ENCODE measurements at places on chromosomes 16 and 17.

DNA sequence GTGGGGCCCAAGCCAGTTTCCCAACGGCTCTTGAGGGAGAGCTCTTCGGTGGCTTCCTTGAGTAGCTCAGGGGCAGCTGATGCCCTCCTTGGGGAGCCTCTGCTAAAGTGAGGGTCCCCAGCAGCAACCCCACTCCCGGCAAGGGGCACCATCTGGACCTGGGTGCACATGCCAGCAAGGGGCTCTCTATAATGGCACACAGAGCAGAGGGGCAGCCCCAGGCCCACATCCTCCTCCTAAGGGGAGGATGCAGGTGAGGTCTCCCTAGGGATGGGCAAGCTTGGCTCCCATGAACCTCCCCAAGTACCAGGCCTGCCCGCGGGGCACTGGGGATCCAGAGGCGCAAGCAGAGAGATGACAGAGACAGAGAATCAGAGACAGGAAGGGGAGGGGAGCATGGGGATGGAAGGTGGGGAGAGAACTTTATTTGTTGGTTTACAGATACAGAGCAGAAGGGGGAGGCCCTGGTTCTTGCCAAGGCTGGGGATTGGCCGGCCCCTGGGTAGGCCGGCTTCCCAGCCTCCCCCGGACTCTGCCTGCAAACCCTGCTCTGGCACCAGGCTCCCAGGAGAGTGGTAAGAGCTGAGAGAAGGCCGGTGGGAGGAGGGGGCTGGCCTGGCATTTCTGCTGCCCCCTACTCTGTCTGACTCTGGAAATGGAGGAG is 61.4 kb downstream of the SRCIN1 start:
- no peak overlapping the region for H3K27ac ChIP-seq
- H3K27me3 ChIP-seq, result peaks cover 2% of the 10 kb centered on the region
- DNase-seq, result no peak
- no peak overlapping the region for H3K4me3 ChIP-seq
- H3K4me1 ChIP-seq, result peaks cover 9% of the 10 kb centered on the region

- no peaks in the 10 kb centered on the region for H3K4me1 ChIP-seq
- DNase-seq, result no peak
- H3K4me3 ChIP-seq, result no peak overlapping the region
These were observed 34.2 kb downstream of the CDH13 start for GRCh38 chr16:82660966-82661365.

- DNase-seq, result peak; percentile 75
- H3K36me3 ChIP-seq, result peaks cover 86% of the 10 kb centered on the region
- no peak overlapping the region for H3K4me3 ChIP-seq
These were observed 80.1 kb downstream of the ABCC6 start for GRCh38 chr16:16143038-16143763.

GRCh38 chr17:59845595-59846393 is 46.9 kb downstream of the TUBD1 start:
- no peaks in the 10 kb centered on the region for H3K27me3 ChIP-seq
- H3K36me3 ChIP-seq, result peaks cover 5% of the 10 kb centered on the region
- no peak overlapping the region for H3K4me3 ChIP-seq
- DNase-seq, result peak; percentile 87

- H3K36me3 ChIP-seq, result no peaks in the 10 kb centered on the region
- peaks cover 12% of the 10 kb centered on the region for H3K4me1 ChIP-seq
- no peak overlapping the region for H3K27ac ChIP-seq
- H3K4me3 ChIP-seq, result no peak overlapping the region
- H3K27me3 ChIP-seq, result no peaks in the 10 kb centered on the region
- peak; percentile 32 for DNase-seq
These were observed 9.9 kb downstream of the PCTP start for GRCh38 chr17:55760643-55761355.

GRCh38 chr16:8822403-8822802 is 24.8 kb downstream of the PMM2 start:
- H3K27ac ChIP-seq, result no peak overlapping the region
- no peak for DNase-seq
- H3K36me3 ChIP-seq, result peaks cover 22% of the 10 kb centered on the region
- H3K4me1 ChIP-seq, result no peaks in the 10 kb centered on the region
- no peak overlapping the region for H3K4me3 ChIP-seq

DNA sequence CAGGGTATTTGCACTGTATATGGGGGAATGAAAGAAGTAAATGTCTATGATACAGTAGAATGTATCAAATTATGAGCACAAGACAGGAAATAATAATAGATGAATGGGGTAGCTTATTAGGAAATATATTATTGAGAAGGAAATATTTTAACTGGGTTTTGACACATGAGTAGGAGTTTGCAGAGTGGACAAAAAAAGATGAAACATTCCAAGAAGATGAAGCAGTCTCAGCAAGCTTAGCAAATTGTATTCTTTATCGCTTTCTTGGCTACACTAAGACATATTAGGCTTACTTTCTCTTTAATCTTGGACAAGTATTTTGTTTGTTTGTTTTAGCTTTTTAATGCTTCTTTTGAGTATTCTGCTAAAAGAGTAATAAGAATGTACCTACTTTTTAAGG is 1.3 kb upstream of the KRTAP4-9 start:
- H3K36me3 ChIP-seq, result no peaks in the 10 kb centered on the region
- H3K4me3 ChIP-seq, result no peak overlapping the region
- no peak for DNase-seq
- no peaks in the 10 kb centered on the region for H3K27me3 ChIP-seq
- no peak overlapping the region for H3K27ac ChIP-seq
- no peaks in the 10 kb centered on the region for H3K4me1 ChIP-seq

GRCh38 chr17:4118015-4118743 is 24.7 kb downstream of the ZZEF1 start:
- H3K4me1 ChIP-seq, result no peaks in the 10 kb centered on the region
- no peaks in the 10 kb centered on the region for H3K27me3 ChIP-seq
- H3K27ac ChIP-seq, result no peak overlapping the region
- no peak for DNase-seq

DNA sequence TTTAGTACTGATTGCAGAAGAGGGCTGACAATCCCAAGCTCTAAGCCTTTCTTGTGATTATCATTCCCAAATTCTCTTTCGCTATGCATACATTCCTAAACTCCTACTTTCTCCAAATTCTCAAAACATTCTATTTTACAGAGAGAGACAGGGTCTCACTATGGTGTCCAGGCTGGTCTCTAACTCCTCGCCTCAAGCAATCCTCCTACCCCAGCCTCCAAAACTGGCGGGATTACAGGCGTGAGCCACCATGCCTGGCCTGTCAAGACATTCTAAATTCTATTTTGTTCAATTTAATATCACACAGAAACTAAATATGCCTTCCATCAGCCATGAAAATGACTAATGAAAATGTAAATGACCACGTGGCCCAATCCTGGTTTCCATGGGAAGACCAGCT is 39.8 kb downstream of the ANKRD11 start:
- H3K4me1 ChIP-seq, result peaks cover 63% of the 10 kb centered on the region
- H3K4me3 ChIP-seq, result no peak overlapping the region
- DNase-seq, result no peak
- no peak overlapping the region for H3K27ac ChIP-seq
- H3K27me3 ChIP-seq, result no peaks in the 10 kb centered on the region
- H3K36me3 ChIP-seq, result peaks cover 5% of the 10 kb centered on the region

DNA sequence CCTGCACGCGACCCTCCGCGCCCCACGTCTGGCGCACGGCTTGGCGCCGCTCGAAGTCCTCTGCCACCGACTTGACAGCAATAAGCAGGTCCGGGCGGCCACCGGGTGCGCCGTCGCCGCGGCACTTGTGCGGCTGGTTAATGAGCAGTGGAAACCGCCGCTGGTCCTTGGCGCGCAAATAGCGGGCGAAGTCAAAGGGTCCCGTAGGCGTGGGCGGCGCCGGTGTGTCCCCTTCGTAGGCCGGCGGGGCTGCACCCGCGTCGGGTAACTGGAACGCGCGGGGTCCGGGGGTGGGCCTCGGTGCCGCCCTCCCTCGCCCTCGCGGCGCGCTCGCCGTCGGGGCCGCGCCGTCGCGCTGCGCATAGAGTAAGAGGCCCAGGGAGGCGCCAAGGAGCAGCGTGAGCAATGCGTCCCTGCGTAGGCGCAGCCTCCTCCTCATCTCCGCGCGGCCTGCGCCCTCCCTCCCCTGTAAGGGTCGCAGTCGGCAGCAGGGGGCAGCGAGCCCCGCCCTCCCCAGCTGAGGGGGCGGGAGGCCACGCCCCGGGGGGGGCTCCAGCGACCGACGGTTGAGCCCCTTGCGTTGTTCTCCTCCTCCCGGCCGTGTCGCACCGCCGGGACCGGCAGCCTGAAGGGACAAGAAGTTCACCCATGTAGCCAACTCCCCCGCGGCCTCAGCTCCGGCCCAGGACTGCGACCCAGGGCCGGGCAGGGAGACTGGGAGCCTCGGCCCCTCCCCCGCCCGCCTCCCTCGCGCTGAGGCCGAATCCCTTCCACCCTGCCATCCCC is 558 bp downstream of the B3GNT9 start:
- H3K4me1 ChIP-seq, result peaks cover 24% of the 10 kb centered on the region
- peak overlapping the region; percentile 78 for H3K4me3 ChIP-seq
- H3K36me3 ChIP-seq, result peaks cover 5% of the 10 kb centered on the region
- H3K27me3 ChIP-seq, result peaks cover 5% of the 10 kb centered on the region

DNA sequence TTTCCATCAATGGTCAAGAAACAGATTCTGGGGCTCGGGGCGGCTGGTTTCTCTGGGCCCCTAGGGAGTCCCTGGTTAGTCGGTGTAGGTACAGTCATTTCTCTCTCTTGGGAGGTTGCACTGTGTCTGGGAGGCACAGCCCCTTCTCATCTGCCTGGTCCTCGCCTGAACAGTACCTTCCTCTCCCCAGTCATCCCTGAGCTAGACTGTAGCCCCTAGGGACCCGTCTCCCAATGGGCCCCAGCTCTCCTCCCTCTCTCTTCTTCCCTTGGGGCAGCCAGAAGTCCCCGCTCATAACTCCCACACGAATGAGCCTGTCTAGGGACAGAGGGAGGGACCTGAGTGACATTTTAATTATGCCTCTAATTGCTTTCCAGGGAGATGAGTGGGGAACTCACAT is 20.2 kb upstream of the CPSF4L start:
- H3K4me1 ChIP-seq, result peaks cover 5% of the 10 kb centered on the region
- no peak overlapping the region for H3K27ac ChIP-seq
- H3K4me3 ChIP-seq, result no peak overlapping the region
- no peaks in the 10 kb centered on the region for H3K27me3 ChIP-seq
- no peaks in the 10 kb centered on the region for H3K36me3 ChIP-seq
- DNase-seq, result no peak

DNA sequence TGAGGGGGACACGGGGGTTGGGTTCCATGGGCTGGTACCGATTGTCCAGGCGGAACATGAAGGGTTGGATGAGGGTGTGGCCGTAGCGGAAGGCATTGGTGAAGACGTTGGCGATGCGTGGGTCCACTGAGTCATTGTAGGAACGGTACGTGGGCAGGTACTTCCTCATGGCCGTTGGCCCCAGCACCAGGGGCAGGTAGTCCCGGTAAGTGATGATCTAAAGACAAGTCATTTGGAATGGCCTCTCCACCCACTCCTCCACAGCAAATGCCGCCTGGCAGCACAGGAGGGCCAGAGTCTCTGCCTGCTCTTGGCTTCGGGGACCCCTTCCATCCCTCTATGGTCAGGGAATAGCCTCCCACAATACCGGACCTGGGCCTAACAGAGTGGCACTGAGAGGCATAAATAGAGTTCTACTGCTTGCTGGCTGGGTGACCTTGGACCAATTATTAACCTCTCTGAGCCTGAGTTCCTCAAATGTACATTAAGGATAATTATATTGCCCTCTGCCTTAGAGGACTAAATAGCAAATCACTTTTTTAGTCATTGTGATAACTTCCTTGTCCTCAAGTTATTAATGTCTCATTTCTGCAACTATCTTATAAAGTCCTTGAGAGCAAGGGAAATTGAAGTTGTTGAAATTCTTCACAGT is 7.2 kb downstream of the MPO start:
- H3K4me1 ChIP-seq, result no peaks in the 10 kb centered on the region
- no peak overlapping the region for H3K27ac ChIP-seq
- no peaks in the 10 kb centered on the region for H3K36me3 ChIP-seq
- no peak overlapping the region for H3K4me3 ChIP-seq
- H3K27me3 ChIP-seq, result no peaks in the 10 kb centered on the region

DNA sequence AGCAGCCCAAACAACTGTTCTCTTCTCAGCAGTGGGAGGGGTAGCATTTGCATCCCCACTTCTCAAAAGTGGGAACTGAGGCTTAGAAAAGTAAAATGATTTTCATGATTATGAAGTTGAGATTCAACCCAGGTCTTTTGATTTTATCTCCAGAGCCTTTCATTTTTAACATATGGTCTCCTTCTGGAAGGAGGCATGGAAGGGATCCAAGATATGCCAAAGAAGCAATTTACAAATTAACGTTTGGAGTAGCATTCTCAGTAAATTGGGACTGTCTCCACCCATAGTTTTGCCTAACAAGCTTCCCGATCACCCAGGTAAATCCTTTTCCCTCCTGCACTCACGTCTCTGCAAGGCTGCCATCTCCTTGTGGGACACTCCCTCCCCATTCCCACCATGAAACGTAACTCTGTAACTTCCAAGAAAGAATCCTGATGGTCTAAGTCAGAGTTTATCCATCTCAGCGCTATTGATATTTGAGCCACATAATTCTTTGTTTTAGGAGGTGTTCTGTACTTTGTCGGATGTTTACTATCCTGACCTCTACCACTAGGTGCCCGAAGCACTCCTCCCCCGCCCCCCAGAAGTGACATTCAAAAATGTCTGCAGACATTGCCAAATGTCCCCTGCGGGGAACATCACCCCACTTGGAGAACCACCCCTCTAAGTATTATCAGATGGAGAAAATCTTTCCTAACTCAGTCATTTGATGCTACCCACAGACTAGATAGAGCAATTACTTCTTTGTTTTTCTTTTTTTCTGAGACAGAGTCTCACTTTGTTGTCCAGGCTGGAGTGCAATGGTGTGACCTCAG is 32.9 kb upstream of the NFAT5 start:
- H3K4me1 ChIP-seq, result peaks cover 15% of the 10 kb centered on the region
- DNase-seq, result no peak
- no peaks in the 10 kb centered on the region for H3K36me3 ChIP-seq
- H3K27me3 ChIP-seq, result no peaks in the 10 kb centered on the region
- no peak overlapping the region for H3K27ac ChIP-seq

DNA sequence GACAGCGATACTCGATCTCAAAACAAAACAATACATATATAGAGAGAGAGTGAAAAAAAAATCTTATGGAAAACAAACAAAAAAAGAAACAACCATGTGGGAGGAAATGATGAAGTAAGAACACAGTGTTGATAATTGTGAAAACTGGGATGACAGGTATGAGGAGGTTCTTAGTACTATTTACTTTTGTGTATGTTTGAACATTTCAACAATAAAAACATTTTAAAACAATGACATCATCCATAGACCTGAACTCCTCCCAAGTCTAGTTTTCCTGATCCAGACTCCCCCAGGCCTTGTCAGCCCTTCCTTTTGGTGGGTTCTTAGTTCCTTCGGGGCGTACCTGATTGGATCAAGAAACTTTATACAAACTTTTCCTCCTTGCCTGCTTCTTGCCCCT is 51.7 kb downstream of the CCDC42 start:
- no peak overlapping the region for H3K27ac ChIP-seq
- no peaks in the 10 kb centered on the region for H3K36me3 ChIP-seq
- H3K27me3 ChIP-seq, result peaks cover 3% of the 10 kb centered on the region
- H3K4me3 ChIP-seq, result no peak overlapping the region
- DNase-seq, result no peak
- H3K4me1 ChIP-seq, result no peaks in the 10 kb centered on the region

DNA sequence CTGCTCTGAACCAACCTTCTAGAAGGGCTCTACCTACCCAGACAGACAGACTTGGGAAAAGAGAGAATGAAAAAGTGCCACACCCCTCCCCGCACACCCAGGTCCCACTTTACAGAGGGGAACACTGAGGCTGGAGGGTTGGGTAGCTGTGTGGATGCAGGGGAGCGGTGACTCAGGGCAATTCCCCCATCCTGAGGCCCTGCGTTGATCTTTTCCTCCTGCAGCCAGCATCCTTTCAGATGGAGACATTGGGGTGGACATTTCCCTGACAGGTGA is 10.0 kb downstream of the CETP start:
- H3K36me3 ChIP-seq, result no peaks in the 10 kb centered on the region
- no peak for DNase-seq
- no peak overlapping the region for H3K27ac ChIP-seq
- H3K4me3 ChIP-seq, result no peak overlapping the region
